Activated T-helper 1 cell treated with anti-CD3 and anti-CD28 coated beads, Interleukin-12 subunit alpha, Interleukin-12 subunit beta, Interleukin-2, Interleukin-4 antibody, amounts not matched to agents 30 ng/mL and 10 ng/mL and 1 ng/mL, durations not matched to agents 14 hours and 24 hours and 36 hours (primary cell): ENCODE measurements at places on chromosomes 11 and 22. TPM values are rescaled to one million over a fixed set of nuclear protein-coding genes. Genes with fewer than 3 reads are reported as not detected.

GRCh38 chr11:120817158-120817557 lies 206.7 kb upstream of the TBCEL start:
- no peak for DNase-seq

- DNase-seq = no peak
Measured at GRCh38 chr11:45254070-45254469, 32.1 kb downstream of the SYT13 start.

DNA sequence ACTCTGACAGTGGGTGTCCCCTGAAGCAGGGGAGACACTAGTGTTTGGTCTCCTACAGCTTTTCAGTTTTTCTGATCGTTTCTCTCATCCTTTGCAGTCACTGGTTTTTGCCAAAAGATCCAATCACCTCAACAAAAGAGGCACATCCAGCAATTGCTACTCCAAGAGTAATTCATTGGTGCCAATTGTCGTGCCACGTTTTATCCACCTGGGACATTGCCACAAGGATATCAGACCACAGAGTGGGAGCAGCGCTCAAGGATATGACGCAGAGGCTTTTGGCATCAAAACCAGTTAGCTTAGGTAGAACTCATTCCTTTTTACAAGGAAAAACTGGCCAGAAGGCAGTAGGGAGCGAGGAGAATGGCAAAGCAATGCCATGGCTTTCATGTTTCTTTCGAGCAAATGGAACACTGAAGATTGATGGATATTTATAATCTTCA lies 40.9 kb upstream of the BLID start:
- no peak for DNase-seq

- DNase-seq = no peak
Measured at GRCh38 chr11:76075716-76076115, 130.6 kb downstream of the WNT11 start.

LRRN4CL gene
- total RNA-seq = 0.17 and 0.26 TPM in 2 replicates

GRCh38 chr11:117435326-117435725 lies 107.7 kb downstream of the CEP164 start:
- DNase-seq = no peak

F2 gene
- total RNA-seq = not detected in 2 replicates

DNA sequence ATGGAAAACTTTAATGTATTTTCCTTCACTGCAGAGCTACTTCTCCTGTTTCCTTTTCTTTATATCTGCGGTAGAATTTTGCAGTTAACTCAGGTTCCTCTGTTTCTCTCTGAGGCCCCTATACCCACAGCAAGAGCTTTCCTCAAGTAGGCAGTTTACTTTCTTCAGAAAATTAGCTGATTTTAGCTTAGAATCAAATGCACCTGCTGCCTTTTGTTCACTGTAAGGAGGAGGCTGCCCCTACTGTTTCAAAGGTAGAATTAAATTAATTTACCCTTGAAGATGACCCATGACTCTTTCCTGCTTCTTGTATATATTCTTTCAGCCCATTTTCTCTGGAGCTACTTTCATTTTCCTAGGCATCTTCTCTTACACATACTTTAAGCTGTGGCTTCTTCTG lies 68.7 kb upstream of the GDPD4 start:
- DNase-seq = no peak

TIGD3 gene
- 1.1 TPM in 2 replicates for total RNA-seq

- DNase-seq = no peak
Measured at GRCh38 chr11:64034411-64034811, 1.3 kb upstream of the FLRT1 start.

- DNase-seq = no peak
Measured at GRCh38 chr11:34311126-34311525, 46.7 kb downstream of the ABTB2 start.

DNA sequence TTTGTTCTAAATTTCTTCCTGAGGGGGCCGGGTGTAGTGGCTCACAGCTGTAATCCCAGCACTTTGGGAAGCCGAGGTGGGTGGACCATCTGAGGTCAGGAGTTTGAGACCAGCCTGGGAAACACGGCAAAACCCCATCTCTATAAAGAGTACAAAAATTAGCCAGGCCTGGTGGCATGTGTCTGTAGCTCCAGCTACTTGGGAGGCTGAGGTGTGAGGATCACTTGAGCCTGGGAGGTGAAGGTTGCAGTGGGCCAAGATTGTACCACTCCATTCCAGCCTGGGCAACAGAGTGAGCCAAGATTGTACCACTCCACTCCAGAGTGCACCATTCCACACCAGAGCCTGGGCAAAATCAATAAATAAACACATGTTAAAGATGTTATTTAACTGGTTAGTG lies 20.6 kb upstream of the TOP3B start:
- DNase-seq = no peak

DNA sequence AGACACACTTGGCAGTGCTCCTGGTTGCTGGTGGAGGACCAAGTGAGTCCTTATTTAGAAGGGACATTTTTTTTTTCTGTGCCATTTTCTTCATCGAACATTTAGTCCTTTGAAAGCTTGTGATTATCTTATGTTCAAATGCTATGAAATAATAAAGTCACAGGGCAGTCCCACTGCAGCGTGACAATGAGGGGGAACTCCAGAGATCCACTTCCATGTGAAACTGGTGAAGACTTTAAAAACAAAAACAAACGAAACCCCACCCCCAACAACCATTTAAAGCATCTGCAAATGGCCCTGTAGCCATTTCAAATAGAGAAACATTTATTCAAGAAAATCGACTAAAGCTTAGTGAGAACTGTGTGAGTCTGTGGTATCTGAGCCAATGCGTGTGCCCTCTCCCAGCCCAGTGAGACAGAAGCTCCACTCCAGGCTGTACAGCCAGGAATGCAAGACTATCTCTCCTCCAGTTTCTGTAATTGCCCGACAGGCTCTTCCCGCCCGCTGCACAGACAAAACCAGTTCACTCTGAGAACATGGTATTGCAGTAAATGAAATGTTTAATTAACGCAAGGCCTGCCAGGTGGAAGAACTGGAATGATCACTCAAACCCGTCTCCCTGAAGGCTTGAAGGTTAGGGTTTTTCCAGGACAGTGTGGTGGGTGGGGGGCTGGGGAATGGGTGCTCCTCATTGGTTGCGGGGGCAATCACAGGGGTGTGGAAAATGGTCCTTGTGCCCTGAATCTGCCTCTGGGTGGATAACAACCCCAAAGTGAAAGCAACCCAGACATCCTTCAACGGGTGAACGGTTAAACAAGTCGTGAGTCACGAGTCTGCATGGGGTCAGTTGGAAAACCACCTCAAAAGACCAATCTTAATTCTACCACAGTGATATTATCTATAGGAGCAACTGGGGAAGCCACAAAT lies 8.4 kb downstream of the KRTAP5-6 start:
- no peak for DNase-seq

JAM3 gene
- total RNA-seq = 3.5 and 3.9 TPM in 2 replicates

- no peak for DNase-seq
Measured at GRCh38 chr22:46140989-46141928, 9.1 kb upstream of the PPARA start.

DNA sequence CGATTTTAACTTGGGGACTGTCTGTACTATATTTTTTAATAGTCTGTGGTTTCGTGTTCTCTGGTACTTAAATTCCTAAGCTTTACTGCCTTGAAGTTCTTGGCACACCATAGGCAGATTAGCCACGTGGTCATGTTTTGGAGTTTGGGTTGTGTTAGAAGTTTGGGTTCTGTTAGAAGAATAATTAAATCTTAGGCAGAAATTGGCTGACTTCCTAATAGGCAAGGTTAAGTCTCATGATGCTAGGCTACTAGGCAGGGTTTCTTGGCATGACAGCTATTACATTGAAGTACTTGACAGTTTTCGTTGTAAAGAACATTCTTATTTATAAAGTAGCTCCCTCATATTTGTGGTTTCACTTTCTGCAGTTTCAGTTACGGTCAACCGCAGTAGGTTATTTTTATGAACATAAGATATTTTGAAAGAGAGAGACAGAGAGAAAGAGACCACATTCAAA lies 30.0 kb upstream of the MMP7 start:
- no peak for DNase-seq

GNAZ gene
- total RNA-seq = 0.75 and 0.93 TPM in 2 replicates

EHBP1L1 gene
- total RNA-seq = 168 and 178 TPM in 2 replicates

- peak; percentile 47 for DNase-seq
Measured at GRCh38 chr11:2929531-2929949, 320 bp upstream of the PHLDA2 start.

DNA sequence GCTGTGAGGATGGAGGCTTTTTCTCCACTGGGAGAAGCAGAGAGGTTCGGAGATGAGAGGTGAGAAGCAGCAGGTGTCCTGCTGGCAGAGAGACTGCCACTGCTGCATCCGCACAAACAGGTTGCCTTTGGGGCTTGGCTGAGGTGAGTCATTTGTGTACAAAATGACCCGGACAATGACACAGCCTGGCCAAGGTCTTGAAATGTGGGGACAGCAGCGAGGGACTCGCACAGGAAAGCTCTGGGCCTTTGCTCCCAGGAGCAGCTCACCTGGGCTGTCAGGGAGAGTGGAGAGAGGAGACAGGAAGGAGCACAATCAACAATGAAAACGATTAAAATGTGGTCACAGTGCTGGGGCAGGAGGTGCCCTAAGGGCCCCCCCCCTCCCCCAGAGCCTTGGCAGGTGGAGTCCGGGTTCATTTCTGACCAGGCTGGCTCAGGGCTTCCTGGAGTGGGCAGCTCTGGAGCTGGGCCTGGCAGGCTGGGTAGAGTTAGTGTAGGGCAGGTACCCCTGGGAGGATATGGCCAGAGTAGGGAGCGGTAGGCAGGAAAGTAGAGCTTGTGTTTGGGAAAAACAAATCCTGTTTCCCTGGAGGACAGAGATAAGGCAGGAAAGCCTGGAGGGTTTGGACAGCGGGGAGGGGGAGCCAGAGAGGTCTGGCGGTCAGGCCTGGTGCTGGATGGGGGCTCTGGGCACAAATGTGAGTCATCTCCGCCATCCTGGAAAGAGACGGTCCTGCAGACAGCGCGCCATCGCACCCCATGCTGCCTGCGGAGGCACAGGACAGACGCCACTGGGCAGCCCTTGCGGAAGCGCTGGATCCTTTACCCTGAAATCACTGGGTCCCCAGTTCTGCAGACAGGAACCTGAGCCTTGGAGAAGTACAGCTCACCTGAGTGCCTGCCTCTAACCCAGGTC lies 37.8 kb upstream of the CELSR1 start:
- DNase-seq = no peak

DNA sequence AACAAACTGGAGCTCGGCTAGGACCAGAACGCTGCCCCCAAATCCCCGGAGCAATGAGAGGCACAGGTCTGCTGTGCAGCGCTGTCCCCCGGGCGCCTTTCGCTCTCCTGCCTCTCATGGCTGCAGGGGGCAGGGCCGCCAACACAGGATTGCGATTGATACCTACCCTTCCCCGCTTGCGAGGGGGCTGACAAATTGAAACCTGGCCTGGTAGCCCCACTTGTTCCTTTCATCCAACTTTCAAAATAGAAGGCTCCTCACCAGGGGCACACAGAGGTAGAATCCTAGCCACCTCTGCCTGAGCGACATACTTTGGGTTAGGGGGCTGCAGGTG lies 642 bp upstream of the CASTOR1 start:
- DNase-seq = no peak

- no peak for DNase-seq
Measured at GRCh38 chr11:43693069-43693468, 12.5 kb downstream of the HSD17B12 start.

DNA sequence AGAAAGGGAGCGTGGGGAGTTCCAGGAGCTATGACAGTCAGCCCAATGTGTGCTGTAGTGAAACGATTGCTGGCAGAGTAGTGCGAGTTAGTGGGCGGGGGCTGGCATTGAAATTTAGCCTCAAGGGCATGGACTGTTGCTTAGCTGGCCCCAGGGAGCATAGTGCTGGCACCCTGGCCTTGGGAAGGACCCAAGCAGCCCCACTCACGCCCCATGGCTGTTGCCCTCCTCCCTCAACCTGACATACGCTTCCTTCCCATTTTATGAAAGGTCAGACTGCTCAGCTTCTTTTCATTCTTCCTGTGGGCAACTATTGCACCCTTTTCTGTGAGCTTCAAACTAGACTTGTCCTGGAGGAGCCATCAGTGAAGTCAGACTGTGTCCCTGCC lies 52.0 kb upstream of the SUSD2 start:
- DNase-seq = no peak

- DNase-seq = no peak
Measured at GRCh38 chr11:7749456-7749855, 43.2 kb upstream of the OVCH2 start.

DNA sequence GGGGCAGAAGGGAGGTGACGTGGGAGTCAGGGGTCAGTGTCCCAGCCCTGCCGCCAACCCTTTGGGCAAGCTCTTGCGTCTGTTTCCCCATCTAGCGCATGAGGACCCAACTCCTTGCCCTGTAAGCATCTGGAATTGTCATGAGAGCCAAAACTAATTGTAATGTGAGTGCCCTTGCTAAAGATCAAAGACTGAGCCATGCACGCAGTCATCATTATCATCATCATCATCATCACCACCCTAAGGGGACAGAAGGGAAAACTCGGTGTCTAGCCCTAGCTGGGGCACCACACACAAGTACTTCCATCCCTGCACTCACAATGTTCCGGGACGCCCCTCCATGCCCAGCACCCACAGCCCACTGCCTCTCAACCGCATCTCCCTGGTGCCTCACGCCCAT lies 2.5 kb downstream of the LIF start:
- DNase-seq = no peak

GRCh38 chr22:17968126-17968525 lies 56.2 kb downstream of the MICAL3 start:
- no peak for DNase-seq

GRCh38 chr22:48746789-48747425 lies 1080.8 kb downstream of the BRD1 start:
- no peak for DNase-seq

- peak; percentile 18 for DNase-seq
Measured at GRCh38 chr11:369336-370018, at the start of gene B4GALNT4. B4GALNT4 (plus strand) TSS chr11:369499; CDS start chr11:369804, 305 bp downstream.

DNA sequence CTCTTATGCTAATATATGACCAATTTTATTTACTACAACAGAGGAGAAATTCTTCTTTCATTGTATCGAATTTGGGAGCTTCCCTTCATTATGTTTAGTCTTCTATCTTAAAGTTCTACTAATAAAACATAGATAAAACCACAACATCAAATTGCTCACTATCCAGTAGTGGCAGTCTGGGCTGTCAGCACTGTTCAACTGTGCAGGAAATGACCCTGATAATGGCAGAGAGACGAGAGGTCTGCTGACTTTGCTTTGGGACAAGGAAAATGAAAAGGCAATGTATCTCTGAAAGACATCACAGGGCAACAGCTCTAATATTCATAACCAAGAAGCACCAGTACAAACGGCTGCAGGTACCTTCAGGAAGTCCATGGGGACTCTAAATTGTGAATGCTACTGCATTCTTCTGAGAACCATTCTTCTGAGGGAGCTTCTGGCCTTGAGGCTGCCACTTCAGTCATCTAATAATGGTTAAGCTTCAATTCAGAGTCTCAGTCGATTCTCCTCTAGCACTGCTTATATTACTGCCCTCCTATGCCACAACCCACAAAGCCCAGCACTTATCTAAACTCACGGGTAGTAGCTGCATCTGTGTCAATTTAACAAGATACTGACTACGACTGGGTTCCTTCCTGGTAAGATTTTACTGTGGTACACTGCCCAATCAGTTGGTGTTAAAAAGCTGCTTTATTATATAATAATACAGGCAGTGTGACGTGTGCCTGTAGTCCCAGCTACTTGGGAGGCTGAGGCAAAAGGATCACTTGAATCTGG lies 44.2 kb downstream of the CKAP5 start:
- DNase-seq = no peak
